ENCODE measurements at places on chromosomes 1 and 21.

GRCh38 chr1:216843409-216843808 lies 120.2 kb upstream of the ESRRG start:
- DNase-seq: no peak

- no peak for DNase-seq
Measured at GRCh38 chr1:100670083-100670482, 49.5 kb upstream of the VCAM1 start.

- no peak for DNase-seq
Measured at GRCh38 chr1:110057963-110058518, 12.4 kb downstream of the ALX3 start.

DNA sequence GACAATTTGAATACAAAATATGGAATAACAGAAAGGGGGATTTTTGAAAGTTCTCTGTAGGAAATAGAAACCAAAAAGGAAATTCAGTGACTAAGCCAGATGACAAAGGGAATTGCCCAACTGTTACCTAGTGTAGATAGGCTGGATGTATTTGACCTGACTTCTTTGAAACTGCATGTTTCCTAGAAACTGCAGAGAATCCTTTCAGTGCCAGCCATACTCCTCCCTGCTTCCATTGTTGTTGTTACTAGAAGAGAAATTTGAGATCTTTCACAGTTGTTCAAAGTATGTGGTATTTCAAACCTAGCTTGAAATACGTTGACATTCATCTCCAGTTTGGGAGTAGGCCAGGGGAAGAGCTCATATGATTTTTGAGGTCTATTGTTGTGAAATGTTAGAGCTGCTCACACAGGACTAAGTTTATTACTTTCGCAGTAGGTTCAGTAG lies 1.8 kb upstream of the GBP5 start:
- no peak for DNase-seq

DNA sequence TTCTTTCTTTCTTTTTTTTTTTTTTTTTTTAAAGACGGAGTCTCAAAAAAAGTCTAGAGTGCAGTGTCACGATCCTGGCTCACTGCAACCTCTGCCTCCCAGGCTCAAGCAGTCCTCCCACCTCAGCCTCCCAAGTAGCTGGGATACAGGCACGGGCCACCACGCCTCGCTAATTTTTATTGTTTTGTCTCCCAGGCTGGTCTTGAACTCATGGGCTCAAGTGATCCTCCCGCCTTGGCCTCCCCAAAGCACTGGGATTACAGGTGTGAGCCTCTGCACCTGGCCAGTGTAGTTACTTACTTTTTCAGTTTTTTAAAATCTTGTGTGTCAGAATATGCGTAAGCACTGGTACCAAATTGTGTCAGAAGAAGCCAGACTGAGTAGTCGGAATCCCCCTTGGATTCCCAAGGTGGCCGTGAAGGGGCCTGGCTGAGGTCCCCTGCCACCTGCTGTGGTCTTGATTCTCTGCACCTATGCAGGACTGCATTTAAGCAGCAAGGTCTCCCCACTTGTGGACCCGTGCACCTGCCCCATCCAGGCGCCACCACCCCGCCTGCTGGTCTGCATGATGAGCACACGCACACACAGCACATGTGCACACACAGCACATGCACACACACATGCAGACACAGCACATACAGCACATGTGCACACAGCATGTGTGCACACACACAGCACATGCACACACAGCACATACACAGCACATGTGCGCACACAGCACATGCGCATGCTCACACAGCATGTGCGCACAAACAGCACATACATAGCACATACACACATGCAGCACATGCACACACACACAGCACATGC lies 47.5 kb downstream of the PCNT start:
- no peak for DNase-seq

- no peak for DNase-seq
Measured at GRCh38 chr1:159827102-159827490, 423 bp downstream of the SLAMF8 start.

Measured in 8988T (cell line).